Endothelial cell of coronary artery (primary cell): ENCODE measurements at places on chromosomes 2 and 18. TPM values are rescaled to one million over a fixed set of nuclear protein-coding genes. Genes with fewer than 3 reads are reported as not detected.

The IL36G gene
- total RNA-seq: not detected in 2 replicates

The REG1B gene
- not detected in 2 replicates for total RNA-seq

The GPR39 gene
- total RNA-seq: 0.27 and 0.38 TPM in 2 replicates

The HAAO gene
- total RNA-seq: 0.09 TPM in 2 replicates

The DSC2 gene
- total RNA-seq: under 0.01 TPM in 1 of 2 replicates, not detected in the other

The TMEM198 gene
- 0.09 TPM in 1 of 2 replicates, not detected in the other for total RNA-seq

The ERMN gene
- not detected in 2 replicates for total RNA-seq

The HOXD12 gene
- not detected in 2 replicates for total RNA-seq

The PRSS56 gene
- total RNA-seq: not detected in 2 replicates

The METAP1D gene
- total RNA-seq: 3.1 and 3.7 TPM in 2 replicates

The SRSF7 gene
- 195 and 234 TPM in 2 replicates for total RNA-seq

The NCKAP5 gene
- total RNA-seq: 0.27 and 0.38 TPM in 2 replicates

The SCN1A gene
- total RNA-seq: under 0.01 TPM in 1 of 2 replicates, not detected in the other

The ZNF521 gene
- total RNA-seq: 65.4 and 78.2 TPM in 2 replicates

The CSRNP3 gene
- total RNA-seq: 0.19 TPM in 1 of 2 replicates, not detected in the other

The MAP3K20 gene
- 20.5 and 30.0 TPM in 2 replicates for total RNA-seq

The ALPG gene
- total RNA-seq: not detected in 2 replicates

The TPRKB gene
- 25.7 and 45.5 TPM in 2 replicates for total RNA-seq

The RPRM gene
- total RNA-seq: not detected in 2 replicates

The PIAS2 gene
- 11.3 and 14.1 TPM in 2 replicates for total RNA-seq

The ARHGEF33 gene
- total RNA-seq: 0.09 and 0.38 TPM in 2 replicates

The ANKRD29 gene
- total RNA-seq: 0.27 and 0.85 TPM in 2 replicates

The SH2D6 gene
- 0.27 and 0.28 TPM in 2 replicates for total RNA-seq

The CFC1 gene
- total RNA-seq: not detected in 2 replicates

The LYPD1 gene
- 45.7 and 104 TPM in 2 replicates for total RNA-seq

The HIBCH gene
- 13.2 and 17.0 TPM in 2 replicates for total RNA-seq

The CRIM1 gene
- total RNA-seq: 664 and 1,178 TPM in 2 replicates

The DYNAP gene
- not detected in 2 replicates for total RNA-seq

The TRABD2A gene
- total RNA-seq: 0.56 and 0.81 TPM in 2 replicates

The GPR35 gene
- under 0.01 and 0.47 TPM in 2 replicates for total RNA-seq

The CACNB4 gene
- total RNA-seq: 0.18 and 0.28 TPM in 2 replicates

The CRYGD gene
- total RNA-seq: not detected in 2 replicates

The HAT1 gene
- 29.8 and 39.5 TPM in 2 replicates for total RNA-seq

The AKAIN1 gene
- total RNA-seq: not detected in 2 replicates

The GTF2A1L gene
- 0.66 TPM in 1 of 2 replicates, not detected in the other for total RNA-seq

The ANKRD44 gene
- 5.6 and 7.6 TPM in 2 replicates for total RNA-seq

The IKZF2 gene
- 0.09 and 14.5 TPM in 2 replicates for total RNA-seq

The POTEC gene
- total RNA-seq: not detected in 2 replicates

The YPEL5 gene
- 63.0 and 75.1 TPM in 2 replicates for total RNA-seq

The REG3A gene
- total RNA-seq: not detected in 2 replicates

The ANKRD53 gene
- total RNA-seq: 0.09 and 0.18 TPM in 2 replicates

The SPDYA gene
- 0.81 and 1.3 TPM in 2 replicates for total RNA-seq

The ASIC4 gene
- total RNA-seq: not detected in 2 replicates
